ENCODE measurements at places on chromosomes 12 and 14.
A peak's percentile ranks its signal among the peaks of the same experiment; 100 is the strongest.

DNA sequence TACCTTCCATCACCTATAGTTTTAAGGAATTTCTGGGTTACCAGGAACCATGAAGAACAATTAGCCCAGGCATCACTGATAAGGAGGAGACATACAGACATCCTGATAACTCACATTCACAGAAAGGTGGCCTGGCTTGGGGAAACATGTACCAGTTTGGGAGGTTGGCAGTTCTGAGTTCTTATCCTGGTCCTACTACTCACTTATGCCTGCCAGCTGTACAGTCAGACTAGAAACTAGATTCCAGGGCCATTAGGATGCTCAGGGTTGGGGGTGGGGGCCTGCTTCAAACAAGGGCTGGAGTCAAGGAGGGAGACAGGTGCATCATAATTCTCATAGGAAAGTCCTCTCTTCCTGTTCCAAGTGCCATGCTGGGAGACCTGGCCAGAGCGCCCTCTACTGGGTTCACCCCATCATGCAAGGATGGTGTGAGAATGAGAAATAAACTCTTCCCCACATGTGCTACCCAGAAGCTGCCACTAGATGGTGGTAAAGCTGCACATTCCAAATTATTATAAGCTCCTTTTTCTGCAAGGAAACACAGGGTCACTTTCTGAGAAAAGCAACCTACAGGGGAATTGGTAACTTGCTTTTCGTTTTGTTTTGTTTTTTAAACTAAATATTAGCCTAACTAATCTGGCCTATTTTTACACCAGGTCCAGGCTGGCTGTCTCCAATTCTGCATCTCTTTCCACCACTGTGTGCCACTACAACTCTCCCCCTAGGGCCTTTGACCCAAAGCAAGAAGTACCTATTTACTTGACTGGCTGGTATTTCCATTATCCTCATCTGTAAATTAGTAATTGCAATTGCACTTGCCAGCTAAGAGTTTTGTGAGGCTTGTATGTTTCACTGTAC is 14.5 kb downstream of the OAS2 start:
- peak; percentile 17 for DNase-seq

DNA sequence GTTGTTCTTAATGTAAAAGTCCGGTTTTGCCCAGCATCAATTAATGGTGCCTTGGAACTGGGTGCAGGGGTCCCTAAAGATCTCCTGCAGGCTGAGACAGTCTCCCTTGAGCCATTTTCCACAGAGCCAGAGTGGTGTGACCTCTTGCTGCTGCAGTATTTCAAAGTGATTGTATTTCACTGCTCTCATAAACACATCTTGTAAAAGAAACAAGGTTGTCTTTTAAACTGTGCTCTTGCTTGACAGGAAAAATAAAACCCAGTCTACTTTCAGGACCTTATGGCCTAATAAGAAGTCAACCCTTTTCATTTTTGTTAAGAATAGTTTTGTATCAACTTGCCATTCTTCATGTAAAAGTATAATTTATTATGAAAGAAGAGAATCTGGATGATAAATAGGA is 44.7 kb downstream of the TMEM117 start:
- no peak for DNase-seq

DNA sequence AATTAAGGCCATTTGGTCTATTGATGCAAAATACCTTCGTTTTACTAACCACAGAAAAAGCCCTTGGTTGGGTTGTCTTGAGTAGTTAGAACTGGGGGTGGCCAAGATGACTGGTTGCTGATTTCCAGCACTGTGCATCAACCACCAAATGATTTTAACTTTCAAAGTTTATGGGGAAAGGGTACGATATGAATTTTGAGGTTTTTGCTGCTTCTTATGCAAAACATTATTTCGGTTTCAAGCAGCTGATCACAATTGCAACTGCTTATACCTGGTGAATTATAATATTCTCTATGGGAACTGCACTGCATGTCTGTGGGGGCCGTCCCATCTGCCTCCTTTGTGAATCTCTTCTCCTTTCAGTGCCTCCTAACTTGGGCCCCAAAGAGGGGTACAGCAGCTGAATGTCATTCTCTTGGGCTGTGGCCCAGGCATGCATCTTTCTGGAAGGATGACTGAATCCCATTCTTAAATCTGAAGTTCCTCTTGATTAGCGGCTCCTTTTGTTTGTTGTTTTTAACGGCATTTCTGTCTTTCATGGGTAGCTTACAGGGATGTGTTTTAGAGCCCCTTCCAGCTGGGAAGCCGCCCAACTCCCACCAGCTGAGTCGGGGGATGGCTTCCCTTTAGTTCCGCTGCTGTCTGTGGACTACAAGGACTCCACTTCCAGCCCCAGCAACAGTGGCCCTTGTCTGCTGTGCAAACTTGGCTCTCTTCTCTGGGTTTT is 479.8 kb downstream of the ZFP36L1 start:
- DNase-seq, result no peak

- no peak for DNase-seq
These were observed 963 bp upstream of the TINF2 start for GRCh38 chr14:24243336-24243836.

DNA sequence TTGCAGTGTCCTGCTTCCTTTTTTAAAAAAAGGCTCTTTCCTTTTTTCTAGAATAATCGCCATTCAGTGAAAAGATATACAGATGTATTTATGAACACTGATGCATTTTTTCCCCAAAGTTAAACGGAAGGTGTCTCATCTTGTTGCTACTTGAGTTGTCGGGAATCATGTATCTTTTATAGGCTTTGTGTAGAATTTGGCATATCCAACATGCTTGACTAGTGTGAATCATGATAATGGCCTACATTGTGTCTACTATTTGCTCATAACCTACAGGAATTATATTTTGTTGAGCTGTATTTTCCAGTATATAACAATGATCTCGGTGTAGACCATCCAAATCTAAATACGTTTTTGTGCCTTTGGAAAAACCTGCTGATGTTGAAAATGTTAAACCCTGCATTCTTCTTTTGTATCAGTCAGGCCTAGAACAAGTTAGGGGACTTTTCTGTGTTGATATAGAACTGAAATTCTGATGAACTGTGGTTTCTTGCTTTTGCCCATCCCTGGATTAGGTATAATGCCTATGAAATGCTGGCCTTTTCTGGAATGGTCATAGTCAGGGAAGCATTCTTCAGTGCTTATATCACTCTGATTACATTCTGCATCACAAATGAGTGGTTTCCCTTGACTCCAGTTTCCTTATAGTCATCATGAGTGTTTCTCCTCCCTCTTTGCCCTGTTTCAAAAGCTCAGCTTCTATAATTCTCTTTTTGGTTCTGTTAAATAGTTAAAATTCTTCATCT is 10.8 kb downstream of the BMAL2 start:
- DNase-seq, result no peak

DNA sequence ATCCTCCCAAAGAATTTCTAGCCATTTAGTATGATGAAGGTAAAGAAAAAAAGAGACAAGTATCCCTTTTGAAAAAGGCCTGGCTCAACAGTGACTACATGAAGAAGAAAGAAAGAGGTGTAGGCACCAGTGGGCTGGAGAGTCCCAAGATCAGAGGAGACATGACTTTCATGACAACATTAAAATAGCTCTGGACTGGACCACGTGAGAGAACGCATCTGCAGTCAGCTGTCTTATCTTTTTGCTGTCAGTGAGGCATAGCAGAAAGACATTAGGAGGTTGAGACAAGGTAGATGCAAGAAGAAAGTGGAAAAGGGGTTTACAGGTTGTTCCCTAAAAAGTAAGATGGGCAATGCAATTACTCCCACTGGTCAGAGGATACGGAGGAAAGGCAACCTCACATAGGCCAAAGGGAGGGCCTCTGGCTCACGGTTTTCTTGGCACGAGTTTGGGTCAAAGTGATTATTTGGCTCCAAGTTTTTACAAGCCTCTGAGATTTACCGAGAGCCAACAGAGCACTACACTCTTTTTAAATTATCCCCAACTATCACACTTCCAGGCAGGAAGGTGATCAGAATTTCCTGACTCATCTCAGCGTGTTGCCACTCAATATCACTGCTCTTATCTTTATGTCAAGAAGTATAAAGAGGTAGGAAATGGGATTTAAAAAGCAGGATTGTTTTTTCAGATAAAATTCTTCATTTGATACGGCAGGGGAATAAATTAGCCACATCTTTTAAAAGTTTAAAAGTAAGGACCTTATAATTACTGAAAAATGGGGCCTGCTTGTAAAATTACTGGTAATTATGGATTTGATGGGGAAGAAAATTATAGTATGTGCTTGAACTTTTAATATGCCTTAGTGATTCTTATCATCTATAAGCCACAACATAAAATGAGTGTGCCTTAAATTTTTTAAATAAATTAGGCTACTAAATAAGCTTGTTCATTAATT is 29.2 kb downstream of the TMTC1 start:
- DNase-seq, result no peak

DNA sequence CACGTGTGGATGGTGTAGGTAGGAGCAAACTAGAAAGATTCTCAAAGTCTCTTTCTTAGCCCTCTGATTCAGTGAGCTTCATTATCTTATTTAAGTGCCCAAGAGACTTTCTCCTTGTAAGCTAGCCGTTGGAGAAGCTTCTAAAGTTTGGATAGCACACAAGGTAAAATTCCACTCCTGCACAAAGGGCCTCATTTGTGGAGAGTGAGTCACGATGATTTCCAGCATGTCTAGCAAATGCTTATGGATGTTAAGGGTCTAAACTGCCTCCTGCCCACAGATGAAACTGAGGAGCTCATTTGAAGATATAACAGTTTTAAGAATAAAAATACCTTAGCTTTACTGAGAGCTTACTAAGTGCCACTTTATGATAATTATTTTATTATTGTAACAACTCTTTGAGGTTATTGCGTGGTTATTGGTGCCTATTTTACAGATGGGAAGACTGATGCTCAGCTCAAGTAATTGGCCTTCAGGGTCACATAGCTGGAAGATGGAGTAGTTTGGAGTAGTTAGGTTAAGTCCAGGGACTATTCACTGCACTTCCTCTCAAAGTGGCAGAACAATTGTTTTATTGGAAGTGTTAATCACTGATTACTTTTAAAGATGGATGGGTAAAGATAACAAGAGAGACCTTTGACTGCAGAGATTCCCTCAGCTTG is 78.7 kb upstream of the HIF1A start:
- DNase-seq, result no peak

DNA sequence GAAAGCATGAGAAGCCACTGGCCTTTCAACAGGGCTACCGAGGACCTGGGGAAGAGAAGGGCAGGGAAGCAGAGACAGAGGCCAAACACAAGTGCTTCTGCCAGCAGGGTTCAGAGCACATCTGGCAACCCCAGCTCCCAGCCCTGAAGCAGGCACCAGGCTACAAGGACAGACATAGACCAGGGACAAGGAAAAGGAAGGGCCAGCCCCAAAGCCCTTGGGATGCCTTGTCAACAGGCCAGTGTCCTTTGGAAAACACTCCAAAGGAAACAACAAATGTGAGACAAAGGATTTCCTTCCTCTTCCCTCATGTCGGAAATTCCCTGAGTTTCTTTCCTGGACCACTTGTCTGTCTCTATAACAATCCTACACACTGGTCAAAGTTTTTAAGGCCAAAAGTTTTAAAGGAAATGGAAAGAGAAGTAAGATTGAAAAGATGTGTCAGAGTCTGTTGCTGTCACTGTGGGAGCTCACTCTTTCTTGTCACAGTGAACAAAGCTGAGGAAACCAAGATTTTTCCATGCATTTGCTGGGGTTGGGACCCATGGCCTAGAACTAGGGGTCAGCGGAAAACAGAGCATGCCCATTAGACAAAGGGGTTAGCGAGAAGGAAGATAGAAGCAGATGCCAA is 59.4 kb downstream of the TTC9 start:
- DNase-seq, result no peak

DNA sequence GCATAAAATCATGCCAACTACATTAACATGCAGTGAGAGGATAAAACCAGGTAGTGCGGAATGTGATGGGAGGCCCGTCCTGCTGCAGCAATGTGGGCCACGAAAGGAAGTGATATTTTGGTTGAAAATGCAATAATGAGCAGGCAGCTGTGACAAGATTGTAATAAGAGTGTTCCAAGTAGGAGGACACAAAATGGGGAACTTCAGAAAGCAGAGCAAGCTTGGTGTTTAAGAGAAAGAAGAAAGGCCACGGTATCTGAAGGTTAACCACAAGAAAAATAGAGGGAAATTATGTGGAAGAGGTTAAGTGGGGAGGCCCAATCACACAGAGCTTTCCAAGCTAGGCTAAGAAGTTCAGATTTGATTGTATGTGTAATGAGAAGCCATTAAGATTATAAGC is 34.3 kb downstream of the OVCH1 start:
- no peak for DNase-seq

GRCh38 chr14:50792634-50793068 is 38.3 kb downstream of the NIN start:
- no peak for DNase-seq

GRCh38 chr14:91371011-91371989 is 46.3 kb downstream of the CCDC88C start:
- DNase-seq, result no peak

GRCh38 chr12:11795192-11795912 is 145.9 kb downstream of the ETV6 start:
- DNase-seq, result no peak

- no peak for DNase-seq
These were observed 17.8 kb upstream of the LGALS3 start for GRCh38 chr14:55111122-55111708.

DNA sequence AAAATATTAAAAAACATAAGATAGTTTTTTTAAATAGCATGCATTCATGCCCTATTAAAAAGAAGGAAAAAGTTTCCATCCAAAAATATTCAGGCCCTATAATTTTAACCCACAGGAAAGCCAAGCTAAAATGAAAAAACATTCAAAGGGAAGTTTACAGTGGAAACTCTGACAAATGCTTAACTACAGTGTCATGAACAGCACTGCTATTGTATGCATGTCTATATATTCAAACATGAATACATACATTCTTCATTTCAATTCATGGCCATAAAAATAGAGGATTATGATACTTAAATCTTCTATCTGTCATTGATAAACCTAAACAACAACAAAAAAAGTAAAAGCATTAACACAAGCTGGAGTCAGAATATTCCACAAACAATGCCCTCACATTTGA is 67.4 kb downstream of the PPP2R5E start:
- no peak for DNase-seq

GRCh38 chr14:68166731-68167382 is 347.3 kb downstream of the RAD51B start:
- DNase-seq, result no peak
